ENCODE measurements at places on chromosomes 12 and 14. TPM values are rescaled to one million over a fixed set of nuclear protein-coding genes. Genes with fewer than 3 reads are reported as not detected.

The PELI2 gene
- 21.6 TPM for total RNA-seq

DNA sequence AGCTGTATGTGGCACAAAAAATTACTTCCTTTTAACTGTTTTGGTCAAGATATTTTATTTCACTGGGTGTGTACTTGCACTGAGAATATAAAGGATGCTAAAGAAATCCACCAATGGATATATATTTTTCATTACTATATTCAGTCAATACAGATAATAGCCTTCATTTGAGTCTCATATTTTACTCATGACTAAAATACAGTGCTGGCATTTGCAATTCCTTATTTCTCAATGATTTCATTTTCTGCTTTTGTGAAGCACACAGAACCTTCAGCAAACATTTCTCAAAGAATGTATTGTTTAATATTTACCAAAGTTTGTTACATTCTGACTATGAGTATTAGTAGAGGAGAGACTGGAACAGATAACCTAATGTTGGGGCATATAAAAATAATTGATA lies 93.2 kb upstream of the SOX5 start:
- no peaks in the 10 kb centered on the region for H3K36me3 ChIP-seq
- DNase-seq: no peak
- H3K27ac ChIP-seq: no peak overlapping the region
- no peaks in the 10 kb centered on the region for H3K4me1 ChIP-seq

The ARHGAP5 gene
- 78.3 TPM for total RNA-seq

The EFS gene
- 8.4 TPM for total RNA-seq

The GABARAPL1 gene
- total RNA-seq: 114 TPM

DNA sequence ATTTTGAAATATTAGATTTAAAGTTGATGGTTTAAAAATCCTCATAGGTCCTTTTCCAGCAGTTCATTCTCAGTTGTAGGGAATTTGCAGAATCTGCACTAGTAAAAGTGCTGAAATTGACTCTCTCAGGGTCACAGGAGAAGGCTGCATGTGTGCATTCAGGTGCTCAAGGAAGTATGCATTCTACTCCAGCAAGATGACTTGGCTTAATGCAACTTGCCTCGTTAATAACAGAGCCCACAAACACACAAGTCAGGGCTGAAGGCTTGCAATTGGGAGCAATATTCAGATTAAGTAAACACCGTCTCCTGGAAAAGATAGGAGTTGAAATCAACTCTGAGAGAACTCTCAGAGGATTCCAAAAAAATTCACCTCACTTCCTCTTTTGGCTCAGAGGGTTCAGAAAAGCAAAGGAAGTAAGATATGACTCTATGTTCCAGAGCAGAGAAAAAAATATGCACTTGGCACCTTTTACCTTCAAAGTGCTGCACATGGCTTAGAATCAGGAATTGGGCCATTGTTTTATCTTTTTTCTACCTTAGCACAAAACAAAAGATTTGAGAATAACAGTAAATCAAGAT lies 406.3 kb upstream of the DCN start:
- H3K4me1 ChIP-seq: no peaks in the 10 kb centered on the region
- no peaks in the 10 kb centered on the region for H3K36me3 ChIP-seq
- no peak overlapping the region for H3K27ac ChIP-seq
- H3K27me3 ChIP-seq: no peaks in the 10 kb centered on the region

DNA sequence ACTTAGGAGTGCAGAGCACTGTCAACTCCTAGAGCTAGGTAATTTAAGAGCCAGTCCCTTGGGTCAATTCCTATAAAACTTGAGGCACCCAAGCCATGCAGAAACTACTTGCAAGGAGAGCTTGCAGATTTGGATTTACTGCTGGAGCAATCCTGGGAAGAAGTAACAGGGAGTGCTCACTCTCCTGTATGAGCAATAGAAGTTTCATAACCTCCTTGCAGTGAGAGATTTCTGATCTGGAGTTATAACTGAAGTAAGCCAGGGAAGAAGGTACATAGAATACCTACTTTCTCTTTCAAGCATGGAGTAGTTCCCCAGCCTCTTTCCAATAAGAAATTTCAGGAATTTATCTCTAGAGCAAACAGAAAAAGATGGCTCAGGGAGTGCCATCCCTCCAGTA lies 650.1 kb upstream of the USP15 start:
- H3K27me3 ChIP-seq: no peaks in the 10 kb centered on the region
- H3K4me1 ChIP-seq: no peaks in the 10 kb centered on the region
- H3K4me3 ChIP-seq: no peak overlapping the region
- H3K36me3 ChIP-seq: no peaks in the 10 kb centered on the region
- H3K27ac ChIP-seq: no peak overlapping the region

DNA sequence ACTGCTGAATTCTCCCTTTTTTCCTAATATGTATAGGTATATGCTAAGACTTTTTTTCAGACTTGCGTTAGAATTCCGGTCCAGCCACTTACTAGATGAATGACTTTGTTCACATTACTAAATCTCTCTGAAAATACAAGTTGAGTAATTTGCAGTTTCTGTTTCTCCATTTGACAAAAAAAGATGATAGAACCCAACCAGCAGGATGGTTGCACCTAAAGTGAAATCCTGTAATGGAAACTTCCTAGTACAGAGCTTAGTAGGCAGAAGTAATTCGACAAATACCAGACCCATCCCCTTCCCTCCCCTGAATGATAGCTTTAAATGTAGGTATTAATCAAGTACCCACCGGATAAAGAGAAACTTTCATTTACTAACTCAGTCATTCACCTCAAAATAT lies 113.6 kb upstream of the RAP1B start:
- no peak overlapping the region for H3K27ac ChIP-seq
- no peaks in the 10 kb centered on the region for H3K27me3 ChIP-seq
- H3K36me3 ChIP-seq: no peaks in the 10 kb centered on the region
- no peak for DNase-seq
- H3K4me1 ChIP-seq: no peaks in the 10 kb centered on the region

- H3K4me3 ChIP-seq: no peak overlapping the region
- H3K27ac ChIP-seq: no peak overlapping the region
- peaks cover 23% of the 10 kb centered on the region for H3K4me1 ChIP-seq
- no peaks in the 10 kb centered on the region for H3K27me3 ChIP-seq
- H3K36me3 ChIP-seq: no peaks in the 10 kb centered on the region
These were observed 89.4 kb downstream of the R3HDM2 start for GRCh38 chr12:57341275-57341990.

DNA sequence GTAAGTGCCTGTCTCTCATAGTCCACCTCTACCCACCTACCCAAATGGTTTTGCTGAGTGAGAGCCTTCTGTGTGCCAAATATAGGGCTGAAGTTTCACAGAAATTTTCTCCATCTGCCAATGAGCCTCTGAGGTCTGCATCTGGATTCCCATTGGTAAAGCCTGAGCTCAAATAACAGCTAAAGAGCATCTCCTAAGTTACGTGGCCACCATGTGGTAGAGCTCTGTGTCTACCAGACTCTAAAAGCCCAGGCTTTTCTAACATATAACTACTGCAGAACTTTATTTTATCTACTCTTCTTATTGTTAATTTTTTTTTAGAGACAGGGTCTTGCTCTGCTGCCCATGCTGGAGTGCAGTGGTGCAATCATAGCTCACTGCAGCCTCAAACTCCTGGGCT lies 16.0 kb downstream of the AMDHD1 start:
- H3K4me3 ChIP-seq: no peak overlapping the region
- DNase-seq: no peak
- H3K36me3 ChIP-seq: no peaks in the 10 kb centered on the region
- H3K4me1 ChIP-seq: no peaks in the 10 kb centered on the region
- no peaks in the 10 kb centered on the region for H3K27me3 ChIP-seq

DNA sequence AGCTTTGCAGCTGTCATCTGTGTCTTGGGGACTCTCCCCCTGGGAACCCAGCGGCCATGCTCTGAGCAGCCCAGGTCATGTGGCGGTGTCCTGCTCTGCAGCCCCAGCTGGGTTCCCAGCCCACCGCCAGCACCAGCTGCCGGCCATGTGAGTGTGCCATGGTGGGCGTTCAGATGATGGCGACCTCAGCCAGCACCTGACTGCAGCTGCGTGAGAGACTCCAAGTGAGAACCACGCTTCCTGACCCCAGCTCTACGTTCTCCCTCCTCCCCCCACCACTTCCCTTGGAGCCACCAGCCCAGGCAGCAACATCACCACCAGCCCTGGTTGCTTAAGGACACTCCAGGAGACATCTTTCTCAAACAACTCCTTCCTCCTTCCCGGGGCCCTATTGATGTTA lies 68.8 kb downstream of the SLC24A4 start:
- no peaks in the 10 kb centered on the region for H3K36me3 ChIP-seq
- H3K27me3 ChIP-seq: no peaks in the 10 kb centered on the region
- no peak overlapping the region for H3K4me3 ChIP-seq
- peak; percentile 62 for DNase-seq

DNA sequence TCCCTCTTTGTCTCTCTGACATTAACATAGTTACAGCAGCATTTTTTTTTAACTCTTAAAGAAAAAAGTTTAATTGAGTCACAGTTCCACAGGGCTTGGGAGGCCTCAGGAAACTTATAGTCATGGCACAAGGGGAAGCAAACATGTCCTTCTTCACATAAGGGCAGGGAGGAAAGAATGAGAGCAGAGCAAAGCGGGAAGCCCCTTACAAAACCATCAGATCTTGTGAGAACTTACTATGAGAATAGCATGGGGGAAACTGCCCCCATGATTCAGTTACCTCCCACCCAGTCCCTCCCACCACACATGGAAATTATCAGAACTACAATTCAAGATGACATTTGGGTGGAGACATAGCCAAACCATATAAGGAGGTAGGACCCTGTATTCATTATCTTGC lies 96.2 kb downstream of the PLBD1 start:
- no peak overlapping the region for H3K4me3 ChIP-seq
- no peaks in the 10 kb centered on the region for H3K27me3 ChIP-seq
- peaks cover 34% of the 10 kb centered on the region for H3K36me3 ChIP-seq
- no peak for DNase-seq

GRCh38 chr12:93780101-93780641 lies 103.0 kb downstream of the CRADD start:
- DNase-seq: no peak
- peaks cover 58% of the 10 kb centered on the region for H3K4me1 ChIP-seq
- no peaks in the 10 kb centered on the region for H3K27me3 ChIP-seq
- H3K4me3 ChIP-seq: no peak overlapping the region
- no peaks in the 10 kb centered on the region for H3K36me3 ChIP-seq
- peak overlapping the region; percentile 80 for H3K27ac ChIP-seq

GRCh38 chr12:5742258-5742657 lies 202.8 kb downstream of the ANO2 start:
- no peaks in the 10 kb centered on the region for H3K4me1 ChIP-seq
- no peak for DNase-seq
- no peak overlapping the region for H3K4me3 ChIP-seq
- no peak overlapping the region for H3K27ac ChIP-seq
- no peaks in the 10 kb centered on the region for H3K27me3 ChIP-seq

GRCh38 chr12:19203539-19204506 lies 74.3 kb downstream of the PLEKHA5 start:
- DNase-seq: no peak
- no peaks in the 10 kb centered on the region for H3K4me1 ChIP-seq
- H3K27ac ChIP-seq: no peak overlapping the region
- H3K36me3 ChIP-seq: no peaks in the 10 kb centered on the region
- H3K27me3 ChIP-seq: no peaks in the 10 kb centered on the region
- no peak overlapping the region for H3K4me3 ChIP-seq

The LUM gene
- total RNA-seq: 165 TPM

The ASB2 gene
- not detected for total RNA-seq

GRCh38 chr12:11433664-11434063 lies 38.3 kb upstream of the PRB2 start:
- no peak overlapping the region for H3K27ac ChIP-seq
- no peaks in the 10 kb centered on the region for H3K4me1 ChIP-seq
- H3K4me3 ChIP-seq: no peak overlapping the region
- H3K27me3 ChIP-seq: no peaks in the 10 kb centered on the region
- no peak for DNase-seq
- no peaks in the 10 kb centered on the region for H3K36me3 ChIP-seq

- peak within 1 kb of the TSS; percentile 97 for H3K27ac ChIP-seq
- H3K36me3 ChIP-seq: no peaks in the 10 kb centered on the region
- peaks cover 37% of the 10 kb centered on the region for H3K4me1 ChIP-seq
These were observed at the start of gene KMT2D for GRCh38 chr12:49060237-49061156. Gene KMT2D (minus strand): TSS chr12:49060794. CDS start chr12:49055324, 5,470 bp downstream.

- no peaks in the 10 kb centered on the region for H3K36me3 ChIP-seq
- no peak overlapping the region for H3K4me3 ChIP-seq
- DNase-seq: no peak
- no peaks in the 10 kb centered on the region for H3K27me3 ChIP-seq
These were observed 49.2 kb downstream of the MBIP start for GRCh38 chr14:36271222-36271621.

The LGR5 gene
- total RNA-seq: 0.27 TPM

The KLRC1 gene
- 1.2 TPM for total RNA-seq

- no peak for DNase-seq
- peaks cover 39% of the 10 kb centered on the region for H3K4me1 ChIP-seq
- H3K27me3 ChIP-seq: no peaks in the 10 kb centered on the region
These were observed 48.5 kb downstream of the PHLDA1 start for GRCh38 chr12:75982979-75983660.

The MYH6 gene
- total RNA-seq: not detected

DNA sequence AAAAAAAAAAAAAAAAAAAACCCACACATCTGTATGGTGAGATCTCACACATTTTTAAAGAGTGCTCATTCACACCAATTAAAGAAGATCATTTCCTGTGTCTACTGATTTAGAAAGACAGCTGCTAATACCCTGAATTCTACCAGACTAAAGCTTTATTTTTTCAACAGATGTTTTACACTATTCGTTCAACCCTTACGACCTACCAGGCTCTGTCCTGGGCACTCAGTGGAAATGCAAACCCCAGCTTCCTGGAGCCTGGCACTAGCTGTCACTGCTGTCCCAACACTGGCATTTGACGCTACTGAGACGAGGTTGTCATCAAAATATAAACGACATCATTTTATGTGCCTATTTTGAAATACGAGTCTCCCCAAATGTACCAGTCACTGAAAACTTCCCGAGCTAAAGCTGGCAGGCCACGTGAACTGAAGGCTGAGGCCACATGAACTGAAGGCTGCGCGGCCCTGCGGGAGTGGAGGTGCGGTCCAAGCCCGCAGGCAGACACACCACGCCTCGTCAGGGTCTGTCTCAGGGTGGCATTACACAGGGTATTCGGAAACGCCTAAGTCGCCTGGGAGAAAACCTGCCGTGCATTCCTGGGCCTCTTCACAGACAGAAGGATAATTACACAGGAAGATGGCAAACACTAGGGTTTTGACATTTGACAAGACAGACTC lies 27.2 kb downstream of the SLC15A4 start:
- peaks cover 14% of the 10 kb centered on the region for H3K4me1 ChIP-seq
- no peak overlapping the region for H3K27ac ChIP-seq
- no peaks in the 10 kb centered on the region for H3K27me3 ChIP-seq
- no peak overlapping the region for H3K4me3 ChIP-seq

All from upper lobe of left lung (tissue), 6 donors.